ENCODE measurements at places on chromosomes 1 and 21.

GRCh38 chr1:147890177-147890790, 12.3 kb upstream of the GJA8 start:
- DNase-seq: peak; percentile 42

DNA sequence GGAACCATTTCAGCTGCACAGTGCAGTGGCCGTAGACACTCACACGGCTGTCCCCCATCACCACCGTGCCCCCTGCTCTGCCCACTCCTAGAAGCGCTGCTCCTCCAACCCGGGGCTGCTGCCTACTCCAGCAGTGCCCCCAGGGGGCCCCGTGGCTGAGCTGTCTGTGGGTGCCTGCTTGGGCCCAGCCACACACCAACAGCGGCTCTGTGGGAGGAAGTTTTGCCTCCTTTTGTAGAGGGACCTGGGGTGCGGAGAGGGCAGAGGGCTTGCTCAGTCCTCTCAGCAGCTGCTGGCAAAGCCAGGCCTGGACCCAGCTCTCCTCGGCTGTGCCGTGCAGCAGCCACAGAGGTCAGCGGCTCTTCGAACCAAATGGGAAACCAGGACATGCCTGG, 11.4 kb upstream of the LRRC3 start:
- DNase-seq: no peak

GRCh38 chr21:43193651-43194302, 25.0 kb downstream of the CRYAA start:
- DNase-seq: no peak

- no peak for DNase-seq
Measured at GRCh38 chr1:47536646-47537118, 98.8 kb downstream of the FOXD2 start.

- DNase-seq: no peak
Measured at GRCh38 chr1:172138634-172139033, 281.9 kb upstream of the C1orf105 start.

DNA sequence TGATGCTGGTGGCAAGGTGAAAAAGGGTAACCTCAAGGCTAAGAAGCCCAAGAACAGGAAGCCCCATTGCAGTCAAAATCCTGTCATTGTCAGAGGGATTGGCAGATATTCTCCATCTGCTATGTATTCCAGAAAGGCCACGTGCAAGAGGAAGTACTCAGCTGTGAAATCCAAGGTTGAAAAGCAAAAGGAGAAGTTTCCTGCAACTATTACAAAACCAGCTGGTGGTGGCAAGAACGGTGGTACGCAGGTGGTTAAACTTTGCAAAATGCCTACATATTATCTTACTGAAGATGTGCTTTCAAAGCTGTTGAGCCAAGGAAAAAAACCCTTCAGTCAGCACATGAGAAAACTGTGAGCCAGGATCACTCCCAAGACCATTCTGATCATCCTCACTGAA, 13.7 kb upstream of the VPS45 start:
- DNase-seq: no peak

GRCh38 chr21:39377444-39378050, 28.7 kb upstream of the HMGN1 start:
- DNase-seq: no peak

DNA sequence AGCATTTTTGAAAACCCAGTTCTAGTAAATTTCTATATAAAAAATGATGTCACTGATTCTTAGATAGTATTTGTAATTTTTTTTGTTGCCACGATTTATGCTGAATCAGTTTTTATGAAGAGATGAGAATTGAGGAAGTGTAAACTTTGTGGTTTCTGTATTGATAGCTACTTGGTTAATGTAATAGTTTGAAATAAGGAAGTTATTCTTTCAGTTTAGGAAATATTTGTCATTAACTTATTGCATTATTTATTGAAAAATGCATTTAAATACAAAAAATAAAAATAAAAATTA, 97.8 kb downstream of the ZFYVE9 start:
- DNase-seq: no peak

DNA sequence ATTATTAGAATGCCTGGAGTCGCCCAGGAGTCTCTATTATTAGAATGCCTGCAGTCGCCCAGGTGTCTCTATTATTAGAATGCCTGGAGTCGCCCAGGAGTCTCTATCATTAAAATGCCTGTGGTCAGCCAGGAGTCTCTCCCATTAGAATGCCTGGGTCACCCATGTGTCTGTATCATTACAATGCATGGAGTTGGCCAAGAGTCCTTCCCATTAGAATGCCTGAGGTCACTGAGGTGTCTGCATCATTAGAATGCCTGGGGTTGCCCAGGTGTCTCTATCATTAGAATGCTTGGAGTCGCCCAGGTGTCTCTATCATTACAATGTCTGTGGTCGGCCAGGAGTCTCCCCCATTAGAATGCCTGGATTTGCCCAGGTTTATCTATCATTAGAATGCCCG, 66.9 kb downstream of the RNF187 start:
- no peak for DNase-seq

- DNase-seq: no peak
Measured at GRCh38 chr1:41718497-41718896, 200.2 kb downstream of the HIVEP3 start.

- no peak for DNase-seq
Measured at GRCh38 chr1:172909606-172910326, 141.0 kb downstream of the TNFSF18 start.

DNA sequence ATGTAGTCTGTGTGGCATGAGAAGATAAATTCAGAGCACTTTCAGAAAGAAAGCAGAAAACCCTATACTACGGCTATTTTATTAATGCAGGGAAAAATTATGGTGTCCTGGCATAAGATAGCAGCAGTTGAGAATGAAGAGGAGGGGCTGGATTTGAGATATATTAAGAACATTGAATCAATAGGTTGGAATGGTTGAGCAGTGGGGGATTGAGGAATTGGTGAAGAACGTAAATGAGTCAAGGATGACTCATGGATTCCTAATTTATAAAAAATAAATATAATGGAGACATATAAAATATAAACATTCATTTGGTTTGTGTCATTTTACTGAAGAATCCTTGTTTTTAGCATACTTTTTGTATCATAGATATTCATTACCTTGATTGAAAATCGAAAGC, 234.3 kb upstream of the ADAMTS5 start:
- DNase-seq: no peak

DNA sequence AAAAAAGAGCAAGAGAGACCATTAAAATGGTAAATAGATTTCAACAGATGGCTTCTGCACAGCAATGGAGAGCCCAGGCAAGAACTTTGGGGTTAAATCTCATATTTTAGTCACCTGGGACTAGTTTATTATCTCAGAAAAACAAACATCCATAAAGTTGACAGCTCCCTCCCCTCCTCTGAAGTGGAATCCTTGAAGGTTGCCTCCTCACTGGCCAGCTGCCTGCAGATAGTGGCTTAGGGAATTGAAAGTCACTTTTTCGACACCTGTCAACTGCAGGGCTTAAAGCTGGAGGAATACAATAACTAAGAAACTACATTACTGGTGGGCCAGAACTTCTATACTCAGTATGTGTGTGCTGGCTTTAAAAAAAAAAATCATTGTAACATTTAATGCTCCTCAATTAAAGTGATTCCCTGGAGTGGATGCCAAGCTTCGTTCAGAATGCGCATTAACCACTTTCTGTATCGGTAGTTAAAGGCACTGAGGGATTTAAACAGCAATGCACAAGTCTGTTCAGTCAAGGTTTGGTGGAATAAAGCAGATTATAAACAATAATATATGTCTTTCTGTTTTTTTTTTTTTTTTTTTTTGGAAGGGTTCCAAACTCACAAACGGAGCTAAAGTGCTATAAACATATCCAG, 52.5 kb downstream of the LHX4 start:
- DNase-seq: no peak

DNA sequence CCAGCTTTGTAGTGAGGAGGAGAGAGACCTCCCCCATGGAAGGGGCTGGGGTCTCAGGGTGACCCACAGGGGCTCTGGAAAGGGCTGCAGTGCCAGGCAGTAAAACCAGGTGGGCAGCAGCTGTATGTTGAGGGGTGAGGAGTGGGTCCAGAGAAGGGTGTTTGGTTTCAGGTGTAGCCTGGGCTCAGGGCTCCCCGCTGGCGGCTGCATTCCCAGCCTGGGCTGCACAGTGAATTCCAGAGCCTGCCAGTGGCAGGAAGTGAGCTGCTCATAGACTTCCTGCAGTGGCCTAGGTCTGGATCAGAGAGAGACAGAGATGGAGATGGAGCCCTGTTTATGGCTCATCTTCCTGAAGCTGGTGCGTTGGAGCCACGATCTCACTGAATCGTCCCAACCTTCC, 356.4 kb downstream of the PTPRU start:
- no peak for DNase-seq

Measured in activated gamma-delta T cell treated with Interleukin-2 at 50 U/mL for 16 hours (primary cell).